ENCODE measurements at places on chromosomes 3 and 15. TPM values are rescaled to one million over a fixed set of nuclear protein-coding genes. Genes with fewer than 3 reads are reported as not detected.

Gene KCNAB1
- total RNA-seq, result not detected

Gene TMEM266
- 0.11 TPM for total RNA-seq

Gene NANOGP8
- total RNA-seq, result not detected

Gene TRPM1
- total RNA-seq, result not detected

Gene MYL3
- total RNA-seq, result not detected

Gene TRH
- not detected for total RNA-seq

Gene ZPLD1
- not detected for total RNA-seq

Gene ABHD14A
- 14.4 TPM for total RNA-seq

Gene TERC
- total RNA-seq, result 15.5 TPM

Gene CHRM5
- total RNA-seq, result not detected

Gene ERC2
- not detected for total RNA-seq

Gene DLL4
- total RNA-seq, result not detected

DNA sequence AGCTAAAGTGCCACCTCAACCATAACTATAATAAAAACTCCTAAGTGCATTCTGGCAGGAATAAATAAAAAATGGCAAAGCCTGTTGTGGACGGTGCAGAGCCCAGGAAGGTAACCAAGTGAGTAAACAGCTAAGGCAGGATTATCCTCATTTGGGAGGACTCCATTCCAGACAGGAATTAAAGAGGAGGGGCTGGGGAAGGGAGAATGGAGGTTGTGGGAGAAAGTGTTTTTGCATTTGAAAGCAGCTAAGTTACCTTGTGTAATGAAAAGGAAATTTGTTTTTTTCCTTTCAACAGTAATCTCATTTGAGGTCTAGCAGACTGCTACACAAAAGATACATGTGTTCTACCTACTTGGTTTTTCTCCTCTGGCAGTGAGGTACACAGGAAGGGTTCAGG, 248.5 kb downstream of the TIGIT start:
- no peaks in the 10 kb centered on the region for H3K4me1 ChIP-seq
- H3K36me3 ChIP-seq, result no peaks in the 10 kb centered on the region
- DNase-seq, result no peak
- H3K27ac ChIP-seq, result no peak overlapping the region
- H3K4me3 ChIP-seq, result no peak overlapping the region

- no peak for DNase-seq
- H3K4me1 ChIP-seq, result peaks cover 25% of the 10 kb centered on the region
- no peaks in the 10 kb centered on the region for H3K27me3 ChIP-seq
- no peak overlapping the region for H3K4me3 ChIP-seq
These were observed 37.2 kb downstream of the IDH2 start for GRCh38 chr15:90064911-90065681.

GRCh38 chr3:44210967-44211366, 30.7 kb upstream of the TOPAZ1 start:
- no peaks in the 10 kb centered on the region for H3K36me3 ChIP-seq
- H3K27me3 ChIP-seq, result no peaks in the 10 kb centered on the region
- peaks cover 9% of the 10 kb centered on the region for H3K4me1 ChIP-seq
- H3K27ac ChIP-seq, result no peak overlapping the region
- no peak overlapping the region for H3K4me3 ChIP-seq

- no peaks in the 10 kb centered on the region for H3K36me3 ChIP-seq
- no peak for DNase-seq
- no peak overlapping the region for H3K27ac ChIP-seq
- no peak overlapping the region for H3K4me3 ChIP-seq
- peaks cover 6% of the 10 kb centered on the region for H3K27me3 ChIP-seq
These were observed 1.7 kb upstream of the ESYT3 start for GRCh38 chr3:138432576-138433240.

GRCh38 chr3:10419637-10420232, 85.7 kb downstream of the ATP2B2 start:
- no peaks in the 10 kb centered on the region for H3K36me3 ChIP-seq
- peaks cover 8% of the 10 kb centered on the region for H3K4me1 ChIP-seq
- no peaks in the 10 kb centered on the region for H3K27me3 ChIP-seq
- no peak overlapping the region for H3K4me3 ChIP-seq

DNA sequence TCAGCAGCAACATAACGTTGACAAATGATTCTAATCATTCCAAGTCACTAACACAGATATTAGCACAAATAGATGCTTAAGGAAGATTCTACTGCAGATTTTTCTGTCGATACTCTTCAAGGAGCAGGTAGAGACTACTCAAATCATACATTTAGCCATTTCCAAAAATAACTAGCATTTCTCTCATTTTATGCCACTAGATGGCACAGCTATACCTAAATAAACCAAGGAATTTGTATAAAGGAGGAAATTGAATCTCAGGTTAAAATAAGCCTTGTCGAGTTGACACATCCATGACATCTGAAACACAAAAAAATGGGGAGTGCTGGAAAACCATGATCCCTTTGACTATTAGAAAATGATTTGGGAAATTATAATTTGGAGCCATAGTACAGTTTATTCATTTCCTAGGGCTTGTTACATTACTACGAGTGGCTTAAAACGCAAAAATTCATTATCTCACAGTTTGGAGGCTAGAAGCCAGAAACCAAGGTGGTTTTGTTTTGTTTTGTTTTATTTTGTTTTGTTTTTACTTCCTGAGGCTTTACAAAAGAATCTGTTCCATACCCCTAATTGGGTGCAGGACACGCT, 59.5 kb upstream of the STRIT1 start:
- H3K4me3 ChIP-seq, result no peak overlapping the region
- no peaks in the 10 kb centered on the region for H3K27me3 ChIP-seq
- DNase-seq, result no peak
- H3K4me1 ChIP-seq, result no peaks in the 10 kb centered on the region
- H3K27ac ChIP-seq, result no peak overlapping the region
- H3K36me3 ChIP-seq, result no peaks in the 10 kb centered on the region

DNA sequence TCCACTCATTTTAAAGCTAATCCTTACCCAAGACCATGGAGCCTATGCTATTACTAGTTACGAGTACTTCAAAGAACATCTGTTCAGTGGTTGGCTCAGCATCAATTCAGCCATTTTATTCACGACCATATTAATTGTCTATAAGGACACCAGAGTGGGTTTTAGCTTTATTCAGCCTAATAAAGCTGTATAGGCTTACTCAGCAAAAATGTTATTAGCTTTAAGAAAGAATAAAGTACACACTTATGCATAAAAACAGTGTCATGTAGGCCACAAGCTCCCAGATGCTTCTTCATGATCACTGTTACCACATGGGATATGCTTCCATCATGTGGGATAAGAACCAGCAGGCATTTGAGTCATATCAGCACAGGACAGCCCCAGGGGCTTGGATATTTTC, 87.4 kb upstream of the GPR149 start:
- no peaks in the 10 kb centered on the region for H3K4me1 ChIP-seq
- H3K36me3 ChIP-seq, result no peaks in the 10 kb centered on the region

DNA sequence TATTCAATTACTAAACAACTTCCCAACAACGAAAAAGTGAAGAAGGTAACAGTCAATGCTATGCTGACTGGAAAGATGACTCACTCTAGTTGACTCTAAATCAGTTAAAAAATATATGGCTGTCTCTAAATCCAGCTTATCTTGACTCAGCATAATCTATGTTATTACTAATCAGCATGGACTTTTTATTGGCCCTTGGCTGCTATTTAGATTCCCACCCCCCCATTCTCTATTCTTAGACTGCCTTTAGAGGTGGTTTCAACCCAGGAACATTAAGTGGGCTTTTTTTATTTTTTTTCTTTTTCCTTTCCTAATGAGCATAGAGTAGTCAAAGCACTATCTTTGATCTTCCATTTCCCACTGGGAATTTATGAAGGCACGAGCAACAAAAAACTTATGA, 1.9 kb downstream of the PCOLCE2 start:
- no peak for DNase-seq
- H3K4me1 ChIP-seq, result no peaks in the 10 kb centered on the region
- H3K27ac ChIP-seq, result no peak overlapping the region
- no peak overlapping the region for H3K4me3 ChIP-seq
- no peaks in the 10 kb centered on the region for H3K36me3 ChIP-seq
- peaks cover 14% of the 10 kb centered on the region for H3K27me3 ChIP-seq

DNA sequence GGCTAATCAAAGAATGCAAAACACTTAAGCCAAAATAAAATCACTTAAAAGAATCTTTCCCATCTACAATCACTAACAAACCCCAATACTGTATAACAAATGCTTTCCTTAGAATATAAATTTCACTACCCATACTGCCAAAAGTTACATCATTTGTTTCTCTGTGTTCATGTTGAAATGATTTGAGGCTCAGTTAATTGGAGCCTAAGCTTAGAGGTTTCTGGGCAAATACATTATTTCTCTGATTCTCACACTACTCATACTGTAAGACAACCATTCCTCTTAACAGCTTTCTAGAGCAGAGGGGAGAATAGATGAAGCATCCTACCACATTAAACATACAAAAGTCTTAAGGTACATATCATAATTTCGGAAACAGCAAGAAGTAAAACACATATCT, 2.1 kb downstream of the RIOX2 start:
- H3K4me3 ChIP-seq, result no peak overlapping the region
- H3K36me3 ChIP-seq, result no peaks in the 10 kb centered on the region
- no peak overlapping the region for H3K27ac ChIP-seq
- peaks cover 20% of the 10 kb centered on the region for H3K4me1 ChIP-seq
- no peaks in the 10 kb centered on the region for H3K27me3 ChIP-seq

DNA sequence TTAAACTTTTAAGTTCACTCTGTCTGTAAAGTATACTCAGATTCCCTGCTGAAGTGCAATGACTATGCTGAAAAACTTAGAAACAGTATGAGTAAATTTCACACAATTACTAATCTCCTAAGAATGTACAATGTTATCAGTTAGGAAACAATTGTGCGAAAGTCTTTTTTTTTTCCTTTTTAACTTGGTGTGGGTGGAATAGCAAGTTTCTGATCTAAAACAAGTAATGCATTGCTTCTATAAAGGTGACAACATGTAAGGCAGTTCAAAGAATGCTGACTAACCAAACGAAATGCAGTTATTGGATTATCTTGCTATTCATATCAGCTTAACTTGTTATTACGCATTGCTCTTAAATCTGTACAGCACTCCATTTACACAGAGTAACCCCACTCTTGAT, 19.3 kb upstream of the SLC12A8 start:
- peaks cover 16% of the 10 kb centered on the region for H3K36me3 ChIP-seq
- DNase-seq, result no peak
- H3K4me3 ChIP-seq, result no peak overlapping the region
- H3K4me1 ChIP-seq, result no peaks in the 10 kb centered on the region

GRCh38 chr15:45064386-45064785, 41.4 kb downstream of the SORD start:
- H3K27ac ChIP-seq, result no peak overlapping the region
- H3K36me3 ChIP-seq, result no peaks in the 10 kb centered on the region
- no peak for DNase-seq
- H3K4me3 ChIP-seq, result no peak overlapping the region
- H3K27me3 ChIP-seq, result no peaks in the 10 kb centered on the region
- H3K4me1 ChIP-seq, result no peaks in the 10 kb centered on the region

DNA sequence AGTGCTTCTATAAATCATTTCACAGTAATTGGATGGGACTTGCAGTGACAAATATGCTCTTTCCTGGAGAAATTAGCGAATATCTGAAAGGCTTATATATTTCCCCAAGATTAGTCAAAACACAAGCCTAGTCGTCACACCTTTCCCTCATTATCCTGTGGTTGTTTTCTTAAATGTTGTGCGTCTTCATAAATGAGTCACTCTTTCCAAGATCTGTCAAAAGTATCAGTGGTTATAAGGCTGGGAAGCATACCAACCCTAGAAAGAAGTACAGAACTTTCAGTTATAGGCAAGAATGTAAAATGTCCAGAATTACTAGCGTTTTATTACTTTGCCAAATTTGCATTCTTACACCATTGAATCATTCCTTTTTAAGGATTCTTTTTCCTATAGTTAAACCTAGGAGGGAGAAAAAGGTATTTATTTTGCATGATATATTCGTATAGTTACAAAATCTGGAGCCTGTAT, 33.6 kb downstream of the TMEM212 start:
- no peaks in the 10 kb centered on the region for H3K36me3 ChIP-seq
- no peak overlapping the region for H3K27ac ChIP-seq
- no peaks in the 10 kb centered on the region for H3K27me3 ChIP-seq
- no peaks in the 10 kb centered on the region for H3K4me1 ChIP-seq

GRCh38 chr3:185381320-185382058, 18.6 kb downstream of the MAP3K13 start:
- no peak overlapping the region for H3K4me3 ChIP-seq
- no peaks in the 10 kb centered on the region for H3K4me1 ChIP-seq
- DNase-seq, result no peak
- H3K27ac ChIP-seq, result no peak overlapping the region

DNA sequence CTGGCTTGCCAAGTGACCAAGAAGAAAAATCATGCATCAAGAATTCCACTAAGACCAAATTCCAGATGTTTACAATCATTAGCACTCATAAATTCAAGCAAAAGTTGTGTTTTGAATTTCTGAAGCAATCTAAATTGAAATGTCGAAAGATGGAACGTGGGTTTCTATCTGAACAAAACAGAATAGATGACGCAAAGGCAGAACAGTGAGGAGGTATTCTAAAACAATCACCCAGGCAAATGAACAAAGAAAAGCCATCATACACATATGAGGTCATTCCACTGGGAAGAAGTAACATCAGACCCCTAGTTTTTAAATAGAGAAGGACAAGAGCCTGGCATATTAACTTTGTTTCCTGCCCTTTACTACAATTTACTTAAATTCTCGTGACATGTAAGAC, 58.0 kb downstream of the MCF2L2 start:
- DNase-seq, result no peak
- no peaks in the 10 kb centered on the region for H3K27me3 ChIP-seq
- H3K4me3 ChIP-seq, result no peak overlapping the region
- no peaks in the 10 kb centered on the region for H3K36me3 ChIP-seq
- no peaks in the 10 kb centered on the region for H3K4me1 ChIP-seq

DNA sequence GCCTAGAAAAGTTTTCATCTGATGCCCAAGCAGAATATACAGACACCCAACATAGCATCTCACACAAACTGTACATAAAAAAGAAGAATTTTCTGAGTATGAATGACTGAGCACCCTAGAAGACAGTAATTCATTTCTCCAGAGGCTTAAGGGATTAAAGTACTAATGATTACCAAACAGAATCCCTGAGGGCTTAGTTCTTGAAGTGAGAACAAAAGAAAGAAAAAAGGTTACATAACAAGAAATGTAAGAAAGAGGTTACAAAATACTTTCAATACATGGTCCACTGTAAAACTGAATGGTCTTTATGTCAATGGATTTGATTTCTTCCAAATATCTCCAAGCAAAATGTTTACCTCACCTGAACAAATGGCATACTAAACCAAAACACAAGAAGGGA, 9.1 kb upstream of the NEK10 start:
- DNase-seq, result no peak
- no peak overlapping the region for H3K27ac ChIP-seq
- H3K4me3 ChIP-seq, result no peak overlapping the region

DNA sequence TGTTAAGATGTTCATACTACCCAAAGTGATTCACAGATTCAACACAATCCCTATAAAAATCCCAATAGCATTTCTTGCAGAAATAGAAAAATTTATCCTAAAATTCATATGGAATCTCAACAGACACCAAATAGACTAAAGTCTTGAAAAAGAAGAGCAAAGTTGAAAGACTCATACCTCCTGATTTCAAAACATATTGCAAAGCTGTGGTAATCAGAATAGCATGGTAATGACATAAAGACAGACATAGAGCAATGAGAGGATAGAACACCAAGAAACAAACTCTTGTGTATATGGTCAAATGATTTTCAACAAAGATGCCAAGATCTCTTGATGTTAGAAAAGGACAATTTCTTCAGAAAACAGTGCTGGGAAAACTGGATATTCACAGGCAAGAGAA, 8.3 kb downstream of the GLB1 start:
- H3K27me3 ChIP-seq, result no peaks in the 10 kb centered on the region
- no peak overlapping the region for H3K4me3 ChIP-seq
- no peaks in the 10 kb centered on the region for H3K36me3 ChIP-seq
